ENCODE measurements at places on chromosomes 7 and 10.

DNA sequence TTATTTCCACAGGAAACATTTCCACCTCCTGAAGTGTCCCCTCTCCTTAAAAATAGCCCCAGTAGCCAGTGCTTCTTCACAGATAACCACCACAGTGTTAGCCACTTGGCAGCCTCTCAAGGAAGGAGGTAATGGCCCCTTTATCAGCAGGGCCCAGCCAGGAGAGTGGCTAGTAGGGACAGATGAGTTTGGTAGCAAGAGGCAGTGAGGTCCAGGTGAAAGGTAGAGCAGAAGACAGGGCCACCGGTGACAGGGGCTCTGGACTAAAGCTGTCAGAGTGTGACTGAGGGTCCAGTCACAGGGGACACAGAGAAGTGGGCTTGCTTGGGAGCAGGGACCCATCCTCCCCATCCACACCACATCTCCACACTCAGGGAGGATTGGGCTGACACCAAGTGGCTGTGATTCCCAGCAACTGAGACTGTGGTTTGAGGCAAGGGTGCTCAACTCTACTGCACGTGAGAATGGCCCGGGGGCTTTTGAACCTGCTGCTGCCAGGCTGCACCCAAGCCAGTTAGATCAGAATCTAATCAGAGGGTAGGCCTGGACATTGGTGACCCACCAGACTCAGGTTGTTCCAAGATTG is 52.2 kb downstream of the C10orf120 start:
- DNase-seq: no peak

- DNase-seq: no peak
Measured at GRCh38 chr10:109427411-109427810, 495.9 kb downstream of the XPNPEP1 start.

DNA sequence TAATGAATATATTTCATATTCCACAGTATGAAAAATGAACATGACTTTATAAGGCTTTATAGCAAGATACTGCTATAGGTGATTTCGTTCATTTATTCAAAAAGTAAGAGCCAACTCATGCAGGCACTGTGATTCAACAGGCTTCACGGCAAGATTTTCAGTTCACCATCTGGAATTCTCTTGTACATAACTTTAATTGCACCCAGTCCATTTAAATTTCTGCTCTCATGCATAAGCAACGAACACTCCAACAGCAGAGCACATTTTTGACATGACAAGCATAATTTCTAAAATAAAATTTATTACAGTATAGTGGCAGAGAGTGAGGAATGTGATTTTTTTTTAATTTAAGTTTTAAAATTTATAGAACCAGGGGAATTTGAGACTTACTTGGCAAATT is 436.1 kb downstream of the PHTF2 start:
- DNase-seq: no peak

DNA sequence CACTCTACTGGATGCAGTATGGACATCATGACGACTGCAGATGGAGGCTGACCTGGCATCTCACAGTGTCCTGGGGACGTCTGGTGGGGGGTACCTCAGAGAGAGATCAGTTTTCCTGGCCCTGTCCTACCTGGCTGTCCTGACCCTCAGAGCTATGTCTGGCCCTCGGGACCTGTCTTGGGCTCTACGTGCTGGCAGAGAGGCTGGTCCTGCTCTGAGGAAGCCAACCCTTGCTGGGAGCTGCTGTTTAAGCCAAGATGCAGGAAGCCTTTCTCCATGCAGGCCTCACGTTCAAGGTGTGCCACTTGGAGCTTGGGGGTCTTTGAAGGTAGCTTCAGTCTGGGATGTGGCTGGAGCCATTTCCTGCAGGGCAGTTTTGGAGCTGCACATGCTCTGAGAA is 42.1 kb upstream of the CXCL12 start:
- no peak for DNase-seq

- no peak for DNase-seq
Measured at GRCh38 chr7:32256811-32257210, 186.6 kb upstream of the PDE1C start.

DNA sequence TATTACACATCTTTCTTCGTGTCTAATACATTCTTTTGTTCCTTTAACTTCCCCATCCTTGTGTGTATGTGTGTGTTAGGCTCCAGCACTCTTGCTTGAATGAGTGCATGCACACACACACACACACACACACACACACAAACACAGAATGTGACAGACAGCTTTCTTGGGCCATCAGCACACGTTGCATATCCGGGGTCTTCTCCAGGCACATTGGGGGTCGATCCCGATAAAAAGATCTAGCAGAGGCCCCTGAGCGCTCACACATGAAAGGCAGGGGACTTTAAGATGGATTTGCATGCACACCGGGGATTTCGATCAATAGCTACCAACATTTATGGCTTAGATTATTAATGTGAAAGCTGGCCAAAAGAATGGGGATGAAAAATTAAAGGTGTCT is 4.5 kb downstream of the SKIDA1 start:
- no peak for DNase-seq

DNA sequence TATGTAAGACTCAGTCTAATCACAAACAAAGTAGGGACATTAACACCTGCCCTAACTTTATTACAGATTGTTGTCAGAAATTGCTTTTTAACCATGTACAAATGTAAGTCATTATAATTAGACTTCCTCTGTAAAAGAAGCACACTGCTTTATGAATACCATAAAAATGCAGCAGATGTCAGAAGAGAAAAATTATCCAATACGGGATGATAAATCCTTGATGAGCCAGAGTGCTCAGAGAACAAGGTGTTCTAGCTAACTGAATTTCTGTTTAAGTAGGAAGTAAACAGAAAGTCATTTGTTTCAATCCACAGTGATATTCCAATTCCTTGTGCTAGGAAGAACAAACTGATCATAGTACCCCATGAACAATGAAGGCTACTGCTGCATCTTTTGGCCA is 54.6 kb upstream of the BMPER start:
- no peak for DNase-seq

GRCh38 chr10:119908166-119908565 is 15.6 kb downstream of the SEC23IP start:
- no peak for DNase-seq

GRCh38 chr10:95330966-95331453 is 40.2 kb upstream of the PDLIM1 start:
- DNase-seq: no peak

GRCh38 chr7:30090111-30090510 is 44.7 kb upstream of the MTURN start:
- DNase-seq: no peak

GRCh38 chr10:68599771-68600040 is 39.6 kb downstream of the TET1 start:
- DNase-seq: no peak

GRCh38 chr10:75145590-75145989 is 34.1 kb downstream of the SAMD8 start:
- no peak for DNase-seq
